Lung microvascular endothelial cell (primary cell): ENCODE measurements at places on chromosomes 5 and 9. TPM values are rescaled to one million over a fixed set of nuclear protein-coding genes. Genes with fewer than 3 reads are reported as not detected.

SAPCD2 gene
- 1.4 and 5.9 TPM in 2 replicates for total RNA-seq

LCN1 gene
- total RNA-seq, result not detected in 2 replicates

UBQLN1 gene
- 69.5 and 120 TPM in 2 replicates for total RNA-seq

RGS7BP gene
- total RNA-seq, result 0.20 and 0.22 TPM in 2 replicates

RPS14 gene
- 2,426 and 2,980 TPM in 2 replicates for total RNA-seq

FBP1 gene
- total RNA-seq, result 0.44 TPM in 1 of 2 replicates, not detected in the other

REEP2 gene
- 0.40 and 1.1 TPM in 2 replicates for total RNA-seq

LCNL1 gene
- not detected in 2 replicates for total RNA-seq

ACTBL2 gene
- under 0.01 TPM in 1 of 2 replicates, not detected in the other for total RNA-seq

GPR151 gene
- not detected in 2 replicates for total RNA-seq

TSSK1B gene
- not detected in 2 replicates for total RNA-seq

DNA sequence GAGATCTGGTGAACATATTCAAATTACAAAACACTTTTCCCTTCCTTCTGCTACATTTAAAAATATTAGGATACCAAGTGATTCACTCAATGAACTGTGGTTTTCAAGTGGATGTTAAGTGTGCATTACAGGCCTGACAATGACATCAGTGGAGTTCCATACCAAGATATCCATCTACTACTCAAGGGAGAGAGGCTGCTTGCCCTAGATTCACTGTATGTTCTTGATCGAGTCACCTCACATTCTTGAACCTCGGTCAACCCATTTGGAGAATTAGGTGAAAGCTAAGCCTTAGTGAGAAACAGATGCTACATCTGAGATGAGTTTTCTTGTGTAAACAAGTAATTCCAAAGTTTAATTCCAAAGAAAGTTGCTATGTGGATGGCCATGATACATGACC, 142.2 kb downstream of the FGF10 start:
- DNase-seq, result no peak

GRCh38 chr9:22033012-22033630, 24.0 kb upstream of the CDKN2B start:
- DNase-seq, result no peak

- no peak for DNase-seq
These were observed 473.6 kb downstream of the KCTD16 start for GRCh38 chr5:144644317-144644716.

DNA sequence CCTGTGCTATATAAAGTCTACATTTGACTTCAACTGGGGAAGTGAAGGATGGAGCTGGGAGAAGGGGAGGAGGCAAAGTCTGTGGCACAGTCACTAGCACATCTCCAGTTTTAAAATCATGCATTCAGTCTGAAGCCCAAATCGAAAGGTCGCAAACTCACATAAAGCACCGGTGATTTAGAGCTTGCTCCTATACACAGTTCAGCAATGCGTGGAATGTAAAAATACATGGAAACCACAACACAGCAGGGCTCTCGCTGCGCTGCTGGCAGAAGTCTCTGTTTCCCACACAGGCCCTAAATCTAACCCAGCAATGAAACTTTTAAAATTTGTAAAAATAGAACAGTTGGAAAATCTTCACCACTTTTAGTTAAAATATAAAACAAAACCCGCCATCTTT, 68.2 kb downstream of the EBF1 start:
- DNase-seq, result no peak

DNA sequence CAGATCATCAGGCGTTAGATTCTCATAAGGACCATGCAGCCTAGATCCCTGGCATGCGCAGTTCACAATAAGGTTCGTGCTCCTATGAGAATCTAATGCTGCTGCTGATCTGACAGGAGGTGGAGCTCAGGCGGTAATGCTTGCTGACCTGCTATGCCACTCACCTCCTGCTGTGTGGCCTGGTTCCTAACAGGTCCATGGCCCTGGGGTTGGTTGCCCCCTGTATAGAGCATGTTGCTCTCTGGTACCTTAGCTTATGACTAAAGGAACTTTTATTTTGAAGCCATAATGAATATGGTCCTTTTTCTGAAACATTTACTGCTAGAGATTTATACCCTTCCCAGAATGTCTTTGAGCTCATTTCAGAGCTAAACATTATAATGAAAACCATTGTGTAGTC, 3.1 kb downstream of the MAN2A1 start:
- DNase-seq, result no peak

GRCh38 chr9:108184941-108185340, 670.8 kb downstream of the ACTL7B start:
- DNase-seq, result peak; percentile 59

DNA sequence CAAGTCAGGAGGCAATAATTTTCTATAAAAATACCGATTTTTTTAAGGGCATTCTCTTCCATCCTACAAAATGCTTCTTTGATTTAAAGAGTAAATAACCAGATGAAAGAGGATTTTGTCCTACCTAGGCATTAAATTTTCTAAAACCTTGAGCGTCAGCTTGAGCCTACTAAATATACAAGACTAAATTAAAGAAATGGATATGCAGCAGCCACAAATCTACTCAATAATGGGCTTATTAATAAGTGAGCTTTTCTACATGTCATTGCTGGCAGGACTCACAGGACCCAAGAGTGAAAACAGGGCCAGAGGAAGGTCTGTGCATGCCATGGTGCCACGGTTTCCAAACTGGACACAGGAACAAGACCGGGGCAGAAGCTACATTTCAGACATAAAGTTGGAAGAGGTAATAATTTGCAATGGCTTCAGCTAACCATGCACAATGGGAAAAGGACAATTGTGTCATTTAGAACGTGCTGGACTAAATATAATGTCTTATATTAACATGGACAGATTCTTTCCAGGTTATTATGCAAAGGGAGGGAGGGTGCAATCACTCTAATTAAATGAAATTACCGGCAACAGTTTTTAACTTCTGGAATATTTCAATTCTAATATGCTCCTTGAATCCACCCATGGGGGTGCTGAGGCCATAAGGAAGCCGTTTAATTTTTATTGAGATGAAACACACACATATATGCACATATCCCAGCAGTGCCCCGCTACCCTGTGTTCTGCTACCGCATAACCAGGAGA, 5.2 kb downstream of the WHRN start:
- DNase-seq, result no peak

DNA sequence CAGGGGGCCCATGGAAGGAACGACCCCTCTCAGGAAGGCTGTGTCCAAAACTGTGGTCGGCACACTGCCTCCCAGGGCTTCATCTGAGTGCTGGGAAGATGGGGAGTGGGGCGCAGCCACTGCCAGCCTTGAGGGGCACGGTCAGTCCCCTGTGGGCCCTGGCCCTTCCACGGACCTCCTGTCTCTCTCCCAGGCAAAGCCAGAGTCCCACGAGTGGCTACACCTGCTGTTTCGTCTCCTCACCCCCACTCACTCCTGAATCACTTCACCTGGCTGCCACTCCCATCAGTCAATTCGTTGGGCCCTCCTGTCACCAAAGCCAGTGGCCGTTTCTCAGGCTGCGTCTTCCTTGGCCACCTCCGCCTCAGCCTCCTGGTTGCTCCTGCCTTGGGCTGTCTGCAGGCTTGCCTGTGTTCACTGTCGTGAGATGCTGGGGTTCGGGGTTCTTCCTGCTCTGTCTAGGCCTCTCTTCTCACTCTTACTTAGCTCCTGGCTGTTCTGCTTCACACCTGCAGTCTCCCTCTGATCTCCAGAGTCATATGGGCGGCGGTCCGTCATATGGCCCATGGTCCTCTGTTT, 58.8 kb upstream of the RNF130 start:
- DNase-seq, result no peak

DNA sequence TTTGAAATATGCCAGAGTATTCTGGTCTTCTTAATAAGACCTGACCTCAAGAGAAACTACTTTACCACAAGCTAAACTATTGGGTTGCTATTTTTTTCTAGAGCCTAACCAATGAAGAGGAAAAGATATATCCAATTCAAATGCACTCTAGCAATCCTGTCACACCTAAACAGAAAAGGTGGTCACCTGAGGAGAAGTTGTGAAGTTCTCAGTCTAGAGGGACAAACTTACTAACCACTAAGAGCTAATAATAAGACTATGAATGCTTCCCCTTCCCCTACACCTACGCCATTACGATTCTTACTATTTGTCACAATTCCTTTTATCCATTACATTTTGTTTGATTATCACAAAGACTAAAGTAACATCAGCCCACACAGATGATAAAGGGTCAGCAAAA, 29.7 kb downstream of the RLN2 start:
- DNase-seq, result no peak

GRCh38 chr5:151750121-151750520, 8.3 kb downstream of the ATOX1 start:
- DNase-seq, result no peak

DNA sequence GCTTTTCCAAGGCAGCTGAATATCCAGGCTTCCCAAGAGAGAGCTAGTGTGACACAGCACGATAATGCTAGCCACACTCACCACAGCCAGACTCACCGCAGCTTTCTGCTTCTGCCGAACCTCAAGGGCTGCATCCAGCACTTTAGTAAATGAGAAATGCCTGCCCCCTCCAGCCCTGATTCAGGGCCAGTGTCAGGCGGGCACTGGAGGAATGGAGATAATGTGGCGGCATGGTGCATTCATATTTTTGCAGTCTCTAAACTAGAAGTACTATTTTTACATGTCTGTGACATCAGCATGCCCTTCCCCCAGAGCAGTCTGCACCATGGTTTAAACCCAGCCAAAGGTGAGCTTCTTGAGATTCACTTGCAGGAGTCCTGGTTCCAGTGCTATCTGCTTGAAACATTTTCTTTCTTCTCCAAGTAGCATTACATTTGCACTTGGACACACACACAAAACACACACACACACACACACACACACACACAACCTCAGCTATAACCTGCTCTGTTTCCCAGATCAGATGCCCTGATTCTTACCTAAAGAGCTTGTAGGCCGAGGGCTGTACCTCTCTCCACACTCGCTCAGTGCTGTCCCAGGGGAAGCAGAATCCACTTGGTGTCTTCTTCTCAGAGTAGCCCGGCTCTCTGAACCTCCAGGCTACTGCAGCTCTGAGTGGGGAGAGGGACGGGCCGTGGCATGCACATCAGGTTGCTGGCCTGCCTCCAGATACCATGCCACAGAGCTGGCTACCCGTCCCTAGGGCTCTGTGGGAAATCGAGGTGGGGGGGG, at the start of gene FGF1:
TSS of gene FGF1 (minus strand) at position 673 of the 792 bp plus-strand sequence. CDS start 71,963 bp downstream, outside the sequence.
- no peak for DNase-seq

GRCh38 chr9:36322462-36322861, 64.2 kb upstream of the GNE start:
- no peak for DNase-seq

DNA sequence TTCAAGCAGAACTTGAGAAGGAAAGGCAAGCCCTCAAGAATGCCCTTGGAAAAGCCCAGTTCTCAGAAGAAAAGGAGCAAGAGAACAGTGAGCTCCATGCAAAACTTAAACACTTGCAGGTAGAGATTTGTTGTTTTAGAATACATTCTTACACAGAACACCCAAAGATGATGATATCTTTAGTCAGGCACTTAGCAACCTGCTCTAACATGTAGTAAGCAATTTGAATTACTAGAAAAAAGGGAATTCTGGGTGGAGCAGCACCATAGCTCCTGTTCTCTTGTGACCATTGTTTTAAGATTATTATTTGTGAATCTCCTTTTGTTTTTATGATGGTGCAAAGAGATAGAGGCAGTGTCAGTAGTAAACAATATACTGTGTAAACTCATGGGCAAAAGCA, 63.1 kb downstream of the RAB14 start:
- no peak for DNase-seq

DNA sequence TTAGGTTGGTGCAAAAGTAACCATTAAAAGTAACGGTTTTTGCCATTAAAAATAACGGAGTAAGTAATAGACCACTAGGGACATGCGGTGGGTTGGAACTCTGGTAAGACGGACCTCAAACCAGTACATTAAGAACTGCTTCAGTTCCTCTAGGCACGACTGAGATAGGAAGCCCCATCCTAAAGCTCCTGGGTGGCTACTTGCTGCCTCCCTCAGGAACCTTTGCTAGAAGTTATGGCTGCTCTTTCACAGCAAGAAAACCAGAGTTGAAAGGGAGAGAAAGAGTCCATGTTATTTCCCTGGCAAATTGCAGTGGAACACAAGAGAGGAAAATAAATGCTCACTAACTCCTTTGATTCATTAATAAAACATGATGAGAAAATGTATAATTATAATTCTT, 47.6 kb downstream of the MCTP1 start:
- DNase-seq, result no peak

DNA sequence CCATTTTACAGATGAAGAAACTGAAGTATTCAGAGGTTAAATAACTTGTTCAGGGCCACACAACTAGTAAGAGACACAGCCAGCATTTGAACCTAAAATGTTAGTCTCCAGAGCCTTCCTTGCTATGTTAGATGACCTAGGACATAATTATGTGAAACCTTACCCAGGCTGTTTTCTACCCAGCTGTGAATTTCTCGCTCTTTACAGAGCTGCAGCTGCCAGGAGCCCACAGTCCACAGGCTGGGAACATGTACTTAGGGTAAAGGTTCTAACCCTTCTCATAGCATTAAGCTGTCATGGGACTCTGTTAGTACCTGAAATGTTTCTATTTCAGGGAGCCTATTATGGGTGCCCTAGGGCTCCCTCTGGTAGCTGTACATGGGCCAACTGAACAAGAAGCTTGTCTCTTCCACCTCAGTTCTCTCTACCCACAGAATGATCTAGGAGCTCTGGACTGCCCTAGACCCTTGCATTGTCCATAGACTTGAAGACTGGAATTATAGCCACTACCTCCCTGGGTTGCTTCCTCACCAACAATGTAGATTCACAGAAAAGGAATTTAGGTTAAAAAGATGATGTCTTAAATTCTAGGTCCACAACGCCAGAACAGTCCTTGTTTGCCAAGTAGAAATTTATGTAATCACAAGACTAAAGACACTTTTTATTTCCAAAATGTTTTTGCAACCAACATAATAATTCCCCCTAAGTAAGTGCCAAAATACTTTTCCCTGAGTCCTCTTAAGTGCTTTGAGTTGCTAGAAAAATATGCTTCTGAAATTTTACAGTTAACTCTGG, 262.9 kb downstream of the PIK3R1 start:
- DNase-seq, result no peak

GRCh38 chr5:174448662-174449061, 275.7 kb upstream of the MSX2 start:
- no peak for DNase-seq

GRCh38 chr5:131264451-131265099, 722 bp downstream of the CDC42SE2 start:
- DNase-seq, result peak; percentile 45
